ENCODE measurements at places on chromosomes 6 and 20.

GRCh38 chr6:15440040-15440439 lies 194.2 kb downstream of the JARID2 start:
- no peak for DNase-seq

DNA sequence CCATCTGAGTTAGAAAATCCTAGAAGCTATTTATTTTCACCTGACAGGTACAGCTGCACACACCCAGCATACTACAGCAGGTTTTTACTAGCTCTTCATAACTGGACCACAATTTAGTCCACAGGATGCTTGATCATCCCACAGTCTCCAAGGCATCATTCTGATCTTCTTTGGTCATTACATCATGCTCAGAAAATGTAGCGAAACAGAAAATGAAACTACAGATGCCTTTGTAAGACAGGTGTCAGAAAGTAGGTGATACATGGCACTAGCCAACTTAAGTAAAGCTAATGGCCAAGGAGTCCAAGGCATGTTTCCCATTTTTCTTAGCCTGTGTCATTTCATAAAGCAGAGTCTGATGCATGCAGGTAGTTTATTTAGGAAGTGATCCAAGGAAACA lies 102.3 kb downstream of the HTR1B start:
- no peak for DNase-seq

DNA sequence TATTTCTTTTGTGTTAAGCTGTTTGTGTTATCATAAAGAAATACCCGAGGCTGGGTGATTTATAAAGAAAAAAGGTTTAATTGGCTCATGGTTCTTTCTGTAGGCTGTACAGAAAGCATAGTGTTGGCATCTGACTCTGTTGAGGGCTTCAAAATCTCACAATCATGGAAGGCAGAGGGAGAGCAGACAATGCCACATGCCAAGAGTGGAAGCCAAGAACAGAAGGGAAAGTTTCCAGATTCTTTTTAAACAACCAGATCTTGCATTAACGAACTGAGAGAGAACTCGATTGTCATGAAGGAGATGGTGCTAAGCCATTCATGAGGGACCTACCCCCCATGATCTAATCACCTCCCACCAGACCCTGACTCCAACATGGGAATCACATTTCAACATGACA lies 290.1 kb downstream of the BMP2 start:
- no peak for DNase-seq

DNA sequence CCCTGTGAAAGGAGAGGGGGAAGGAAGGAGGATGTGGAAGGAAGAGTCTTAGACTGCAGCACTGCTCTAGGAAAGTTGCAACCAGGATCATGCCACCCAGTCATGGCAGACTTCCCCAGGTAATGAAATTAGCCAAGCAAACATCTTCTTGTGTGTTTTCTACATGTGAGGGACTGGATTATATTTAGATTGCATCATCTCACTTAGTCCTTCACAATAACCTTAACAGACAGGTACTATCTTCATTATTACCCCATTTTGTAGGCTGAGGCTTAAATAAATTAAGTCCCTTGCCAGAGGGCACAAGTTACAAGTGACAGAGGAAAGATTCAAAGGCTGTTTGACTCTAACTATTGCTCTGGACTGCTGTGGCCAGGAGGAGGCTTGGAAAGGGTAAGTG lies 9.7 kb upstream of the MAFB start:
- no peak for DNase-seq

DNA sequence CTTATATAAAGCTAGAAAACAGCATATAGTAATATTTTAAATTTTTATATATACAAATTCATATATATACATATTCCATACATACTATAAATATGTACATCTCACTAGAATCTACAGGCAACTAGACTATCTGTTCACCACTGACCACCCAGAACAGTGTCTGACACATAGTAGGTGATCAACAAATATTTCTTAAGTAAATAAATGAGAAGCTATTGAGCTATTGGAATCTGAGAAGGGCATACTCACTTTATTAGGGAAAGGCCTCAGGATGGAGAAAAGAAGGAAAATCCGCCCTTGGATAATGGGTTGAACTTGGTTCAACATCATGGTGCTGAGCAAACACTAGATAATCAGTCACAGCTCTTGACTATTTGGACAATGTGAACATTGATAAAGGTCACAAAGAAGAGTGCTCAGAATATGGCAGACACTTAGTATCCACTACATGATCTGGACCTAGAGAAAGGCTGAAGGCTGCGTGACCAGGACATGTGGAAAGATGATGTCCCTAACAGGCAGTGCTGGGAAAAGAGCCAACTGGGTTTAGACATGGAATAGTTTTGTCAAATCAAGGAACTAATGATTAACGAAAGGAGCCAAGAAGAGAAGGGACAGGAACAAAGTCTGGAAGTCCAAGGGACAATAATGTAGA lies 186.1 kb downstream of the TASP1 start:
- no peak for DNase-seq

- DNase-seq, result no peak
Observed at GRCh38 chr6:46184114-46184513, 13.3 kb upstream of the ENPP5 start.

- no peak for DNase-seq
Observed at GRCh38 chr6:157312757-157313156, 10.6 kb downstream of the TMEM242 start.

GRCh38 chr6:163839296-163839695 lies 424.8 kb downstream of the QKI start:
- DNase-seq, result no peak

GRCh38 chr20:7250337-7250736 lies 482.9 kb downstream of the BMP2 start:
- DNase-seq, result no peak

GRCh38 chr6:150685860-150686259 lies 86.2 kb downstream of the PLEKHG1 start:
- DNase-seq, result no peak

DNA sequence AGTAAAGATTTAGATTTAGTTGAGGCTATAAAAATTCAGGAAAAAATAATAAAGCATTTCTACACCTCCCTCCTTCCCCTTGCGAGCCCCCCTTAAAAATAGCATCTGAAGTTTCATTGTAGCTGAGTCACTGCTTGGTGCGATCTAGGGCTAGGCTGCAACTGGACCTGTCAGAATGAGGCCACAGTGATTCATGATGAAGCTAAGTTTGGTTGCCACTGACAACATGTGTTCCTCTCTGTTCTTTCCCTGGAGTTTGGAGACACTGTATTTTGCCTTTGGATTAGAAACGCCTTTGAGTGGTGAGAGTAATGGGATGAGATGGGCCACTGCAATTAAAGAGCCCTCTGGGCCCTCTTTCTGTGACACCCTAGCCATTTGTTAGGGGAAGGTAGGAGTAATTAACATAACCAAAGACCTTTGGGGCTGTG lies 334.1 kb downstream of the NRN1 start:
- DNase-seq, result no peak

DNA sequence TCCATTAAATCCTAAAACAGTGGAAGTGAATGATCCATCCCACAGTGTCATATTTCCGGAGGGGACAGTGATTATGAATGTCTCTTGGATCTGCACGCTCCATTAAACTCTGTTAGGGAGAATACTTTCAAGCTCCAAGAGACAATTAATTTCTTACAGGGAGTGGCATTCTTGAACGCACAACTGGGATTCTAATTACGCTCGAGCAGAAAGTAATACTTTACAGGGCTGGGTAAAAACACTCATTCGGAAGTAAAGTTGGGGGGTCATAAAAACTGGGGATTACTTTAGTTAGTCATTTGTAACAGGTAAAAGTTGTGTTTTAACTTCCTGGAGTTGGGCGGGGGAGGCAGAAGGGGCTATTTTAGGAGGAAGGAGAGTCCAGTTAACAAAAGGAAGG lies 151.8 kb downstream of the ZFP64 start:
- DNase-seq, result no peak

DNA sequence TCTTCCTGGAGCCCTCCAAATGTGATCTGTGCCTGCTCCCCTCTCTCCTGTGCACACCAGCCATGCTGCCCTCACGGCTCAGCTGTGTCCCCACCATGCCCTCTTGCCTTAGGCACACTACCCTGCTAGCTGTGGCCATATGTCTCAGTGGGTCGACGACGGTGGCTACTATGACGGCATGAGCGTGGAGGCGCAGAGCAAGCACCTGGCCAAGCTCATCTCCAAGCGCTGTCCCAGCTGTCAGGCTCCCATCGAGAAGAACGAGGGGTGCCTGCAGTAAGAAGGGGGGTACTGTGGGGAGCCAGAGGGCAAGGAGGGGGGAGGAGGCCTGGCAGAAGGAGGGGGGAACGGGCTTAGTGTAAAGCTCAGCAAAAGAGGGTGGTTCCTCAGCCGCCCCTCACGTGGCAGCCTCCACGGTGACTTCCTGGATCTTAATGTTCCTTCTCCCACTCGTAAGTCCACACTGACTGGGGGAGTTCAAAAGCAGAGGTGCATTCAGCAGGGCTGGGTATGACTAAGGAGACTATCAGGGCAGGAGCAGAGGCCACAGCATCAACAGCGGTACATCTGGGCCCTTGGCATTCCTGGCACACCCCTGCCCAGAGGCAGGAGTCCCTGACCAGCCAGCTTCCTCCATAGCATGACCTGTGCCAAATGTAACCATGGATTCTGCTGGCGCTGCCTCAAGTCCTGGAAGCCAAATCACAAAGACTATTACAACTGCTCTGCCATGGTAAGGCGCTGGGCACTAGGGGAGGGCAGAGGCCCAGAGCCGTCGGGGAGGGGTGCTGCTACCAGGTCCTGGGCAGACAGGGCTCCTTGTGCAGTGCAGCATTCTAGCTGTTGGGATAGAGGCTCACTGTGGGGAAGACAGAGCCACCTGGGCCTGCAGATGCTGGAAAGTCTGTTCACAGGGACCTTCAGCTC lies 8.0 kb downstream of the DNPH1 start:
- no peak for DNase-seq

Measured in NCI-H510A treated with DMSO at 0.1 percent for 48 hours (cell line).